Cardiac atrium fibroblast (primary cell): ENCODE measurements at places on chromosomes 6 and 20. TPM values are rescaled to one million over a fixed set of nuclear protein-coding genes. Genes with fewer than 3 reads are reported as not detected.

The RAB5IF gene
- total RNA-seq, result 98.3 and 102 TPM in 2 replicates

The MTFR2 gene
- 0.90 and 0.97 TPM in 2 replicates for total RNA-seq

The TSPO2 gene
- not detected in 2 replicates for total RNA-seq

The ASIP gene
- total RNA-seq, result not detected in 2 replicates

The CTCFL gene
- not detected in 2 replicates for total RNA-seq

The SLC24A3 gene
- total RNA-seq, result 0.32 TPM in 1 of 2 replicates, not detected in the other

The EYA4 gene
- under 0.01 and 0.65 TPM in 2 replicates for total RNA-seq

The ROMO1 gene
- 584 and 690 TPM in 2 replicates for total RNA-seq

The LY6G6F gene
- not detected in 2 replicates for total RNA-seq

The DUSP15 gene
- total RNA-seq, result 0.49 TPM in 1 of 2 replicates, not detected in the other

The HLA-B gene
- 105 and 210 TPM in 2 replicates for total RNA-seq

The DNAAF9 gene
- 10.3 and 11.0 TPM in 2 replicates for total RNA-seq

The SIRT5 gene
- 2.9 and 5.5 TPM in 2 replicates for total RNA-seq

The KCNK5 gene
- not detected in 2 replicates for total RNA-seq

The PBOV1 gene
- total RNA-seq, result not detected in 2 replicates

The GTSF1L gene
- total RNA-seq, result not detected in 2 replicates

The CLVS2 gene
- not detected in 2 replicates for total RNA-seq

The CYB5R4 gene
- 4.4 and 10.7 TPM in 2 replicates for total RNA-seq

The UNC5CL gene
- not detected in 2 replicates for total RNA-seq

The SMLR1 gene
- not detected in 2 replicates for total RNA-seq

The CYP39A1 gene
- not detected in 2 replicates for total RNA-seq

The LGSN gene
- not detected in 2 replicates for total RNA-seq

The KATNA1 gene
- 10.8 and 15.6 TPM in 2 replicates for total RNA-seq

The TMC2 gene
- total RNA-seq, result not detected in 2 replicates

The LAMA2 gene
- total RNA-seq, result 214 and 220 TPM in 2 replicates

The CD93 gene
- total RNA-seq, result 7.8 and 26.4 TPM in 2 replicates

The POU5F1 gene
- not detected in 2 replicates for total RNA-seq

The CRYBG1 gene
- 2.3 and 5.3 TPM in 2 replicates for total RNA-seq

The CHRNA4 gene
- total RNA-seq, result not detected in 2 replicates

The SLC52A3 gene
- not detected in 2 replicates for total RNA-seq

The HECA gene
- total RNA-seq, result 13.5 and 14.1 TPM in 2 replicates

The GPSM3 gene
- total RNA-seq, result 7.0 and 7.4 TPM in 2 replicates

The TRIM10 gene
- not detected in 2 replicates for total RNA-seq

The RAET1E gene
- total RNA-seq, result 0.18 and 0.49 TPM in 2 replicates

The GJA10 gene
- total RNA-seq, result not detected in 2 replicates

The SLC26A8 gene
- not detected in 2 replicates for total RNA-seq

The C6orf118 gene
- not detected in 2 replicates for total RNA-seq

The RPP40 gene
- 13.8 and 16.2 TPM in 2 replicates for total RNA-seq

The HMGCLL1 gene
- not detected in 2 replicates for total RNA-seq

The MAFB gene
- total RNA-seq, result 1.1 and 4.5 TPM in 2 replicates

The SPEF1 gene
- 0.18 TPM in 1 of 2 replicates, not detected in the other for total RNA-seq

The ADTRP gene
- total RNA-seq, result 3.1 TPM in 1 of 2 replicates, not detected in the other

The TTK gene
- 2.9 and 11.2 TPM in 2 replicates for total RNA-seq

The FAM184A gene
- not detected in 2 replicates for total RNA-seq

The ZNF831 gene
- total RNA-seq, result not detected in 2 replicates

The MLIP gene
- total RNA-seq, result 0.54 and 0.65 TPM in 2 replicates

The TNFRSF6B gene
- 1.8 and 5.8 TPM in 2 replicates for total RNA-seq

The FOXF2 gene
- 0.54 and 0.81 TPM in 2 replicates for total RNA-seq

The TXLNB gene
- total RNA-seq, result under 0.01 TPM in 1 of 2 replicates, not detected in the other

The BPIFB4 gene
- total RNA-seq, result not detected in 2 replicates

The HSPA1L gene
- 0.49 TPM in 1 of 2 replicates, not detected in the other for total RNA-seq

The EYA2 gene
- total RNA-seq, result 3.6 and 4.2 TPM in 2 replicates

The TBC1D32 gene
- total RNA-seq, result 2.5 and 4.2 TPM in 2 replicates

The GGTLC1 gene
- total RNA-seq, result not detected in 2 replicates

The PLTP gene
- total RNA-seq, result 60.6 and 107 TPM in 2 replicates

The DCDC2 gene
- not detected in 2 replicates for total RNA-seq

The SNHG17 gene
- total RNA-seq, result 4.5 and 19.4 TPM in 2 replicates

The PRR18 gene
- total RNA-seq, result not detected in 2 replicates

The RGS19 gene
- total RNA-seq, result 9.4 and 10.1 TPM in 2 replicates
